ENCODE measurements at places on chromosomes 7 and 10.

- DNase-seq = no peak
Measured at GRCh38 chr7:149721084-149721601, 52.2 kb downstream of the ZNF467 start.

- DNase-seq = no peak
Measured at GRCh38 chr10:25436431-25436830, 261.6 kb downstream of the GPR158 start.

DNA sequence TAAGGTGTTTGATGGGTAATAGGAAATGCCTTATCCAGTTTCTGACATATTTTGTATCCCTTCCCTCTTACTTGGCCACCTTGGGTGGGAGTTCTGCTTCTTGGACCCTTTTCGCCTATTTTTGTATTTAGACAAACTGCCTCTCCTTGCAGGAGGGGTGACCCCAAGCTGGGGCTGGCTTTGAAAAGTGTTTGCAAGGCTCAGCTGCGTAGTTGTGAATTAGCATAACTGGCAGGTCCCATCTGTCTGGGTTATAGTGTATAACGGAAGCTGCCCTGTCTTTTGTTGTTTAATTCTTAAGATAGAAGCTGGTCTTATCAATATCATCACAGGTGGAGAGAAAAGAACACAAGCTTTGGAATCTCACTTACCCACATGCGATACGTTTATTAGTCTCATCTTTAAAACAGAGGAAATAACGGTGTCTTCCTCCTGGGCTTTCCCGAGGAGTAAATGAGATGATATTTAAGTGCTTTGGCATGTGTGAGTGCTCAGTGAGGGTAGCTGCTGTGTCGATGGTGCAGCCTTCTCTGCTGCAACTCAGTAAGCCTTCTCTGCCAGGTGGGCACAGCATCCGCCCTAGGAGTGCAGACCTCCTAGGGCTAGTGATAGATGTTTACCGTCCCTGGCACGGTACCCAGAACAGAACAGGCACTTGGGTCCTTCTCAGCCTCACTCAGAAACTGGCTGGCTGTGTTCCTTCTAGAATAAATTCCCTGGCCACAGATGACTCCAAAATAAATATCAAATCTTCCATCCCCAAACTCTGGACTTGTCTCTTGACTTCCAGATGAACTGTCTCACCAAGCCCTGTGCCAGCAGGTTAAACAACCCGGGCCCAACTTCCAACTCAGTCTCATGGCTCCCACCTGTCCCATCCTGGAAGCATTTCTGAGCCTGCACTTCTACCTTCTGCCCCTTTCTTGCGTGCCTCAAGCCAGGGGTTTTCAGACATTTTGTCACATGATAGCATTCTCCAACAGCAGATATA, 227.3 kb downstream of the GFRA1 start:
- DNase-seq = no peak

DNA sequence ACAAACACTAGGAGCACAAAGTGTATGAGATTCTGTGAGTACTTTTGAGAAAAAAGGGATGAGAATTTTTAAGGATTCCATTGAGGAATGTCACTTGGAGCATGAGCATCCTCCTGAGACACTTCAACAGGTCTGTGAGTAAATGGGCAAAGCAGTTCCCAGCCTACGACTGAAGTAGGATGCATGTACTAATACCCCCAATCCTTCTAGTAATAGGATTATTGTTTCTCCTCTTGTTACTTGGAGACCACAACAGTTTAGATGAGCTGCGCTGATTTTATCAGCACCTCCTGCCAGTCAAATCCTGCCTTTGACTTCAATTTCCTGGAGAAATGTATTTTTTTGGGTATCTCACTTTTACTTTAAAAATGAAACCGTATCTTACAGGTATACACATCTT, 820 bp downstream of the BBS9 start:
- no peak for DNase-seq

DNA sequence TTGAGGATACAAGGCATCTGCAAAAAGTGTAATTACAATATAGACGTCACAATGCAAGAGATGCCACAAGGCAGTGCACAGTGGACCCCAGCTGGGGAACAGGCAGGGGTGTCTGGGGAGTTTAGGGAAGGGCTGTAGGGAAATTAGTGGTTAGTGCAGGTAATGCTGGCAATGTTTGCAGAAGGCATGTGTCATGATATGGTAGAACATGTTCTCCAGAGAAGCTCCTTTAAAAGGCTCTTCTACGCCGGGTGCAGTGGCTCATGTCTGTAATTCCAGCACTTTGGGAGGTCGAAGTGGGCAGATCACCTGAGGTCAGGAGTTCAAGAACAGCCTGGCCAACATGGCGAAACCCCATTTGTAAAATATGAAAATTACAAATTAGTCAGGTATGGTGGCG, 98.0 kb downstream of the JCAD start:
- DNase-seq = no peak

DNA sequence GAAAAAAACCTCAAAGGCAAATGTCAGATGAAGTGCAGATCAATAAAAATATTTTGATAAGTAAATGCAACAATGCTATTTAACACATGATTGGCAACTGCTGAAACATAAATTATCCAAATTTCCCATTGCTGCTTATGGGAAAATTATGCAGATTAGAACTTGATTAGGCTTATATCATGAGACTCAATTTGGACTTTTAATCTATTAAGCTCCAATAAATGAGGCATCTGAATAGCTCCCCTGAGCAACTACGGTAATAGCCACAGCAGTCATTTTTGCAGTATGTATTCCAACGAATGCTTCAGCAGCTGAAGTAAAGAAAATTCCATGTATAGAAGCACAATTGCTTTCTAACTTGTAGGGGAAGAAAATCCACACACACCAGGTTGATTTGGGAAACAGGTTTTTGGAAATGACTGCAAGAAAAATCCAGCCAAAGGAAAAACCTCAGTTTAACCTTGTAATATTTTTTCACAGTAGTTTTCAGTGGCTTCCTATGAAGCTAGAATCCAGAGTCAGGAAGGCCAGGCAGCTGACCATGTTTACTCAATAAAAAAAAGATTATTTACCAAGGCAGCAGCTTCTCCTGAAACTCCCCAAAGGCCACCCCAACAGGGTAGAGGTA, 716.1 kb downstream of the KCNMA1 start:
- no peak for DNase-seq

DNA sequence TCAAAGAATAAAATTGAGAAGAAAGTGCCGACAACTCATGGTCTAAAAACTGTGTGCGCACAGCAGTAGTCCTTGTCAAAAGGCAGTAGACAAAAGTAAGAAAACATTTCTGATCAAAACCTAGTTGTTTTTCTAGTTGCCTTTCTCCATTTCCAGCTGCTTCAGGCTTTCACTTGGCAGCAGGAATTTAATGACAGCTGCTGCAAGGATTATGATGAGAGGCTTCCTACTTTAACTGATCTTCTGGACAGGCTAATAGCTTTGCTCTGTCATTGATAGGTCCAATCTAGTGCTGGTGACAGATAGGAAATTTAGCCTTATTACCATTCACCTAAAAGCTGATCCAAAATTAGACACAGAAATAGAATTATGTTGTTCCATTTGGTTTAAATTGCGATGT, 110.7 kb upstream of the SEMA3C start:
- DNase-seq = no peak

- no peak for DNase-seq
Measured at GRCh38 chr10:17989908-17990767, 38.4 kb downstream of the SLC39A12 start.

DNA sequence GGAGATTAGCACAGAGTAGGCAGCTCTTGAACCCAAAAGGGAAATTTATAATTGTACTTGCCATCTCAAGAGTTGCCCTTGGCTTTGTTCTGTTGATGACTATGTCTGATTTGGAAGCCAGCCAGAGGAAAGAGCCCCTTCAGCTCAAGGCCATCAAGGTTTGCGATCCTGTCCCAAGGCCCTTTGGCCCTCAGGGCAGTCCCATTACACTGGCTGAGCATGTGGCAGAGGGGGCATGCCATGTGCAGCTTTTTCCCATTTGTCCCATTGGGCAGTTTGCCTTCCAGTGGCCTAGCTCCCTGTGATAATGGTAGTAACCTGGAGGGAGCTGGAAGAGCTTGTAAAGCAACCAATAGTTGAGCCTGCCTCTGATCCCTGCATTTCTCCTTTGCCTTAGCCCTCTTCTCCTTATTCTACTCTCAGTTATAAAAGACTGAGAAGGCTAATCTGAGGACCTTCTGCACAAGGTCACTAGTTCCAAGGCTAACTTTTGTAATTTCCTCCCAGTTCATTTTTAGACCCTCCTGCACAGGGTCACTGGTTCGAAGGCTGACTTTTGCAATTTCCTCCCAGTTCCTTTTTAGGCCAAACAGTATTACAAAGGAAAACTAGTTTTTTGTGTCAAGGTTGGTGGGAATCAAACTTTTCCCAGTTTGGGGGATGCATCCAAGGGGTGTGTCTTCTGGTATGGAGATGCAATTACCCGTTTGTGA, 31.0 kb upstream of the ARHGAP12 start:
- no peak for DNase-seq

DNA sequence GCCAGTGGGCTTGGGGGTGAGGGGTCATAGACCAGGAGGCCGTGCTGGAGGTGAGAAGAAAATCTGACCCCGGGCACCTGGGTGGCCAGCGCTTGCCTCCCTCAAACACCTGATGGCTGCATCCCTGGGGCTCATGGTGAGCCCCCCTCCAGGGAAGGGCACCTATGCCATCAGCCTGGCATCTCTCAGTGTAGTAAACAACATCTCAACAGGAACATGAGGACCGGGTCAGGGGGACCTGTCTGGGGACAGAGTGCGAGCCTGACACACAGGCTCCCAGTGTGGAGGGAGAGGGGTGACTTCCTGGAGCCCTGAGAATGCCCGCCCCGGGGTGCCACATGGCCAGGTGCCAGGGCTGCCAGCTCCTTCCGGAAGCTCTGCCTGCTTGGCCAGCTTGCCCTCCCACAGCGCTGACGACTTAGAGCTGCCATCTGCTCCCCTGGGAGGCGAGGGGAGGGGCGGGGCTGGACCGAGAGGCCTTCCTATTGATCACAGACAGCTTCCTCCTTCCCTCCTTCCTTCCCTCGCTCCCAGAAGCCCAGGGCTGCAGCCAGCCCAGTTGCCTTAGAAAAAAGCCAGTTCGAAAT, 12.3 kb downstream of the STX1A start:
- DNase-seq = no peak

DNA sequence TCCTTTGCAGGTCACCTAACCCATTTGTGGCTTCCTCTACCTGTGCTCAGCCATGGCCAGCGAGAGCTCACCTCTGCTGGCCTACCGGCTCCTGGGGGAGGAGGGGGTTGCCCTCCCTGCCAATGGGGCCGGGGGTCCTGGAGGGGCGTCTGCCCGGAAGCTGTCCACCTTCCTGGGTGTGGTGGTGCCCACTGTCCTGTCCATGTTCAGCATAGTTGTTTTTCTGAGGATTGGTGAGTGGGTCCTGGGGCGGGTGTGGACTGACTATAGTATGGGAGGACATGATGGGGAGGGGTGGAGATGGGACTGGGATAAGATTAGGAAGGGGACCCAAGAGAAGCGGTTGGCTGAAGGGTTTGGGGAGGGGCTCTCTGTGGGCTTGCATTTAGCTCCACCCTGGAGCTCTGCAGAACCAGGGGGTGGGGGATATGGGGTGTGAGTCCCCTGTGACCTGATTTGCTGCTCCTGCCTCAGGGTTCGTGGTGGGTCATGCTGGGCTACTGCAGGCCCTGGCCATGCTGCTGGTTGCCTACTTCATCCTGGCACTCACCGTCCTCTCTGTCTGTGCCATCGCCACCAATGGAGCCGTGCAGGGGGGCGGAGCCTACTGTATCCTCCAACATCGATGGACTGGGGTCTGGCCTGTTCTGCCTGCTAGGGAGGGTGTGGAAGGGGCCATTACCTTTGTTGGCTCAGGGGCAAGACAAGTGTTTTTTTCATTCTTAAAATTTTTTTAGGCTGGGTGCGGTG, 1.8 kb downstream of the SLC12A9 start:
- no peak for DNase-seq

GRCh38 chr7:113486548-113486947, 368.2 kb upstream of the SMIM30 start:
- no peak for DNase-seq

DNA sequence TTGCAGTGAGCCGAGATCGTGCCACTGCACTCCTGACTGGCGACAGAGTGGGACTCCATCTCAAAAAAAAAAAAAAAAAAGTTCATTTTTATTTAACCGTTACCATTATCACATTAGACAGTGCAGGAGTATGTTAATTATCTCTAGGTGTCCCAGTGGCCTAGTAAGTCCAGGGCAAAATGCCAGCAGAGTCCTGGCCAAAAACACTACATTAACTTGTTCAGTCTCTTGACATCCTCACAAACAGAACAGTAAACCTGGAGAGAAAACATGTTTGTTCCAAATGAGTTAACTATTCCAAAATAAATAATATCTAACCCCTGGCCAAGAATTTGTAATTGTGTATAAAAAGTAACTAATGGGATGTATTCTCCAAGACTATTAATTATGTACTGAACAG, 43.2 kb downstream of the PTPRZ1 start:
- DNase-seq = no peak

- no peak for DNase-seq
Measured at GRCh38 chr7:3510101-3511020, 209.3 kb downstream of the SDK1 start.

DNA sequence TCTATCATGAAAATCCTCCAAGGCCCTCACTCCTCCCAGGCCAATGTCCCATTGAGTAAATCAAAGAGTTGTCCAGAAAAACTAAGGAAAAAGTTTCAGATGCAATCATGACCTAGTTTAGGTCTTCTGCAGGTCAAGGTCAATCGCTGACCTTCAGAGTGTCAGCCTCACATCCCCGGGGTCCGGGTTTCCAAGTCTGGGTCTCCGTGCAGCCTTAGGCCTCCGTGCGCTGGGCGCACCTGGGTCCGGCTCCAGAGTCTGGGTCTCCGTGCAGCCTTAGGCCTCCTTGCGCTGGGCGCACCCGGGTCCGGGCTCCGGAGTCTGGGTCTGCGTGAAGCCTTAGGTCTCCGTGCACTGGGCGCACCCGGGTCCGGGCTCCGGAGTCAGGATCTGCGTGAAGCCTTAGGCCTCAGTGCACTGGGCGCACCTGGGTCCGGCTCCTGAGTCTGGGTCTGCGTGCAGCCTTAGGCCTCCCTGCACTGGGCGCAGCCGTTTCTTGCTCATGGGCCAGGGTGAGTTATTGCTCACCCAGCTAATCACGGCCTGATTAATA, 236.2 kb downstream of the TCERG1L start:
- DNase-seq = no peak

DNA sequence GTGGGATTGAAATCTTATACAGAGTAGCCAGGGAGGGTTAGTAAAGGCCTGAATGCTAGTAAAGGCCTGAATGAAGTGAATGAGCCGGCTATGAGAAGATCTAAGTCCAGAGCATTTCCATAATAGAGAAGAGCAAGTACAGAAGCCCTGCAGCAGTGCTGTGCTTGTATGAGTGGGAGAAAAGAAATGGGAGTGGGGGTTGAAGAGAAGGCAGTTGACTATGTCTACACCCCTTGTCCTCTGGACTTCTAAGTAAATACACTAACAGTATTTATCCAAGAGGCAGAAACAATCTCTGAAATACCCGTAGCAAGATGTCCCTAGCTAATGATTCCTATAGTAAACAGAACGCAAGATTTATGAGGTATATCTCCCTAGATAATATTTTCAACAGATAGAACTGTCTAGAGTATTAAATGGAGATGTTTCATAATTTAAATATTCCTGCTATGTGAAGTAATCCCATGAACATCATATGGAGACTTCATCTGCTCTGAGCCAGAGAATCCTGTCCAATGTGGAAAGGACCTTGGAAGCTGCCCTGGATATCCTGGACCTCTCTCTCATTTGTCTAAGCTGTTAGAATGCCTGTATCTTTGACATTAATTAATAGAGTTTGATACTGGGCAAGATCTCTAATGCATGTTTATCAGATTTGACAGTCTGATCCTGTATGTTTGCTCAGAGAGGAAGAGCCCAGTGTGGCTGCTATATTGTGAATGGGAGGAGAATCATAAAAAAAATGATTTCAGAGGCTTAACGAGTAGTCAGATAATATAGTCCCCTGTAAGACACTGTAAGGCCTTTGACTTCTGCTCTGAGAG, 171.6 kb downstream of the LRRN3 start:
- DNase-seq = no peak

GRCh38 chr10:103397191-103397825, 882 bp downstream of the PDCD11 start:
- no peak for DNase-seq
